ENCODE measurements at places on chromosomes 2 and 18.

- no peak for DNase-seq
- no peak overlapping the region for H3K27ac ChIP-seq
- H3K4me3 ChIP-seq: no peak overlapping the region
- no peaks in the 10 kb centered on the region for H3K27me3 ChIP-seq
Observed at GRCh38 chr2:238498691-238499295, 72.1 kb downstream of the ASB1 start.

DNA sequence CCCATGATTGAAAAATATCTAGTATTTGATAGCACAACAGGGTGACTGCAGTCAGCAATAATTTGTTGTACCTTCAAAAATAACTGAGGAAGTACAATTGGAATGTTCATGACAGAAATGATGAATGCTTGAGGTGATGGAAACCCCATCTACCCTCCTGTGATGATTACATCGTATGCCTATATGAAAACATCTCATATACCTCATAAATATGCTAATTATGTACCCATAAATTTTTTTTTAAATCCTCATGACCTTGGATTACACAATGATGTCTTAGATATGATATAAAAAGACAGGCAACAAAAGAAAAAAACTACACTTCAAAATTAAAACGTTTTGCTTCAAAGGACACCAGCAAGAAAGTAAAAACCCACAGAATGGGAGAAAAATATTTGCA lies 1.4 kb upstream of the POLR1B start:
- no peaks in the 10 kb centered on the region for H3K27me3 ChIP-seq
- no peak overlapping the region for H3K4me3 ChIP-seq
- H3K36me3 ChIP-seq: no peaks in the 10 kb centered on the region
- DNase-seq: no peak
- H3K27ac ChIP-seq: no peak overlapping the region

GRCh38 chr2:107634172-107634571 lies 192.5 kb upstream of the RGPD4 start:
- no peak overlapping the region for H3K4me3 ChIP-seq
- no peak overlapping the region for H3K27ac ChIP-seq
- H3K4me1 ChIP-seq: no peaks in the 10 kb centered on the region
- H3K36me3 ChIP-seq: no peaks in the 10 kb centered on the region
- DNase-seq: no peak

DNA sequence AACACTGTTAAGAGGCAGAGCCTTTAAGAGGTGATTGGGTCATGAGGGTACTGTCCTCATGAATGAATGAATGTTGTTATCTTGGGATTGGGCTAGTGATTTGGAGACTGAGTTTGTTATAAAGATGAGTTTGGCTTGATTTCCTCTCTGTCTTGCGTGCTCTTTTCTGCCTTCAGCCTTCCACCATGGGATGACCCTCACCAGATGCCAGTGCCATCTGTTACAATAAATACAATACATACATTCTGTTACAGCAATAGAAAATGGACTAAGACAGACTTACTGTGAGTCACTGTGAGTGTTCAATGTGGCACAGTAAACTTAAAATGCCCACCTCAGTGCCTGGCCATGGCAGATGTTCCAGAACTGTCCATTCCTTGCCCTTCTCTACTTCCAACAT lies 95.0 kb upstream of the ZFP36L2 start:
- H3K27ac ChIP-seq: no peak overlapping the region
- DNase-seq: no peak
- no peak overlapping the region for H3K4me3 ChIP-seq
- H3K4me1 ChIP-seq: peaks cover 30% of the 10 kb centered on the region
- no peaks in the 10 kb centered on the region for H3K36me3 ChIP-seq

DNA sequence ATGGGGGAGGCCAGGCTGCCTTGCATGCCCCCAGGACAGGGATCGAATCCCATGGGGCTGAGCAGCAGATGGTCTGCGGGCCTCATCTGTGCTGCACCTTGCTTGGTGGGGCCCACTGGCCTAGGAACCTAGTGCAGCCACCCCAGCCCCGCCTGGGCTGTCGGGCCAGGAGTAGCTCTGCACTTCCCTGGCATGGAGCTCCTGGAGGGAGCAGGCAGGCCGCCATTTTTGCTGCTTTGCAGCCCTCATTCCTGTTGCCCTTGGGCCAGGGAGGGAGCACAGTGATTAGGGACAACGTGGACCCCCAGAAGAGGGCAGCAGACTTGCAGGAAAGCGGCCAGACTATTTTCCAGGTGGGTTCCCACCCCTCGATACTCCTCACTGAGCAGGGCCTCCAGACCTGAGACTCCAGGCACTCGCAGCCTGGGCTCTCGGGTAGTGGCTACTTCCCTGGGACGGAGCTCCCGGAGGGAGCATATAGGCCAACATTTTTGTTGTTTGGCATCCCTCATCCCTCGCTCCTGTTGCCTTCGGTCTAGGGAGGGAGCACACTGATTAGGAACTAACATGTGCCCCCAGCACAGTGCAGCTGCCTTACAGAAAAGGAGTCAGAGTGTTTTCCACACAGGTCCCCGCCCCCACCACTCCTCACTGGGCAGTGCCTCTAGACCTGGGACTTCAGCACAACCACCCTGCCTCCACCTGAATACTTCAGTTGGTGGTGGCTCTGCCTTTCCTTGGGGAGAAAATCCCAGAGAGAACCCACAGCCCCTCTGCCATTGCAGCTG lies 99.5 kb downstream of the MAIP1 start:
- peaks cover 2% of the 10 kb centered on the region for H3K4me1 ChIP-seq
- DNase-seq: no peak
- no peaks in the 10 kb centered on the region for H3K36me3 ChIP-seq
- no peak overlapping the region for H3K27ac ChIP-seq
- H3K4me3 ChIP-seq: no peak overlapping the region
- H3K27me3 ChIP-seq: no peaks in the 10 kb centered on the region
